NCI-H187 treated with DMSO at 0.1 percent for 48 hours (cell line): ENCODE measurements at places on chromosomes 1 and 21.

DNA sequence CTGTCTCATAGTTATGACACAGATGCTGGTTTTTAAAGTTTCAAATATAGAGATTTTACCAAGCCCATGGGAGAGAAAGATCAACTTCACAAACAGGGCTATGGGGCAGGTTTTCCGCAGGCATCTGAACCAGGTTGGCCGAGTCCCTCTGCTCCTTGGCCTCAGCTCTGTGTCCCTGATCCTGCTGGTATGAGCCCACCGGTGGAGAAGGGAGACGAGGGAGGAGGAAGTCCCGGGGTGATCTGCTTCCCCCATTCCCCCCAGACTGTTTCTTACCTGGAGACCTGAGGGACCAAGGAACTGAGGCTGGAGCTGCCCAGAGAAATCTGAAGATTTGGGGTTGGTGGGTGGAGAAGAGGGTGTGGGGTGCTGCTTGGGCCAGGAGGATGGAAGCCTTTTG, 28.9 kb upstream of the BTG2 start:
- DNase-seq: no peak

GRCh38 chr1:193368302-193368701, 181.9 kb upstream of the B3GALT2 start:
- no peak for DNase-seq

GRCh38 chr1:108504447-108504846, 54.3 kb downstream of the NBPF6 start:
- no peak for DNase-seq

- no peak for DNase-seq
These were observed 173.6 kb upstream of the CSF3R start for GRCh38 chr1:36656271-36656670.

DNA sequence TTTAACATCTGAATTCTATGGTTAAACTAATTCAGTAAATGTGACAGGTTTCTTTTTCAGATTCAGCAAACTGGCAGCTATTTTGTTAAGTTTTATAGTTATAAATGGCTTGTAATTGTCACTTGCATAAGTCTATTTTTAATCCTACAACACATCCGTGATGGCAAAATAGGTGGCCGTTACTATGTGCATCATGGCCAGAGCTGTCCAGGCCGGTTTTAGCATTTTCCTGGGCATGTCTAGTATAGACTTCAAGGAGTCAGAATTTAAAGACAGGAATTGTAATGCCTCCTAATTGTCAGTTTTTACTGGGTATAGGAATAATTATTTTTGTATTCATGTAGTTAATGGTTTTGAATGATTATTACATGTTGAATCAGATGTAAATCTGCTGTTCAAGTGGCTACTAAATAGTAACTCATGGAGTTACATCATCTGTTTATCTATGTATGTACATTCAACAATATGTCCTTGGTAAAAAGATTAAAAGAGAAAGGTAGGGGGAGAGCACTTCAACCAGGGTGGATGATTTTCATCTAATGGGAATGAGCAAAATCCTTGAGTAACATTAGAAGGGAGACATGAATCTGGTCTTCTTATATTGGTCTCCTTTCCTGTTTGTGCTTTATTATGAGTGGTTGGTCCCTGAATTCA, 3.2 kb upstream of the B3GALT2 start:
- no peak for DNase-seq

GRCh38 chr1:234976861-234977680, 151.6 kb downstream of the TOMM20 start:
- no peak for DNase-seq

GRCh38 chr1:84721152-84721551, 30.9 kb upstream of the SSX2IP start:
- DNase-seq: no peak

DNA sequence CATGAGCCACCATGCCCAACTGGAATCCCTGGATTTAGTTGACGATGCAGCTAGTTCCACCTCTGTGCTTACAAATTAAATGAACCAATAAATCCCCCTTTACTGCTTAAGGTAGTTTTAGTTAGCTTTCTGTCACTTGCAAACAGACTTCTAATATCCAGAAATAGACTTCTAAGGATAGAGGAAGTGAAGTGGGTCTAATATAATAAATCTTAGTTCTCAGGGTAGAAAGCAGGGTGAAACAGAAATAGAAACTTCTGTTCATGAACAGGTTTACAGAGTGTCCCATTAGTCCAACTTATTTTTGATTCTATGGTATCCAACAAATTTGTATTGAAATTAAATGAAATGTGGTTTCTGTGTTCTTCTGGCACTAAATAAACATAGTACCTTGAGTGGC, 20.1 kb downstream of the BCAS2 start:
- no peak for DNase-seq

DNA sequence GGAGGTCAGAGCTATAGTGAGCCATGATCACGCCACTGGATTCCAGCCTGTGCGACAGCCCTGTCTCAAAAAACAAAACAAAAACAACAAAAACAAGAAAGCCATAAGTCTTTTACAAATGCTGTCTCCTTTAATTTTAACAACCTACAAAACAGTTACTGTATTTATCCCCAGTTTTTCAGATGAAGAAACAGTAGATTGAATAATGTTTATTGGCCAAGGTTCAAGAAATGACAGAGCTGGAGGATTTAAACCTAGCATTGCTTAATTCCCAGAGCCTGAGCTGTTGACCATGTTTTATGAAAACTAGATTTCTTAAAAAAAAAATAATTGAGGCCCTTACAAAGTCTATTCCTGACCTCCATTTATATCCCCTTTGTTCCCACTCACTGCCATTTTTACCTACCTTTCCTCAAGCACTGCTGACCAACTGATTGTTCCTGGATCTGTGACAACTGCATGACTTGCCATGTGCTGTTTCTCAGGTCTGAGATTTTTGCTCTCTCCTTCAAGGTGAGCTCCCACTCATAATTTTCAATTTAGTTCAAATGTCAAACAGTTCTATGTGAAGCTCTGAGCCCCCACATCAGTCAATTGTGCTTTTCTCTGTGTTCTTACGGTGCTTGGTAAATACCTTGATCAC, 140.8 kb downstream of the CHRM3 start:
- no peak for DNase-seq

- no peak for DNase-seq
These were observed 5.1 kb upstream of the GJA4 start for GRCh38 chr1:34787461-34788420.

GRCh38 chr1:229434005-229434640, at the start of gene ACTA1:
Gene ACTA1 (minus strand): TSS chr1:229434094. CDS start chr1:229433115, 979 bp downstream.
- DNase-seq: no peak

GRCh38 chr1:221871056-221871455, 129.2 kb upstream of the DUSP10 start:
- DNase-seq: no peak

GRCh38 chr1:221723018-221723847, 18.7 kb downstream of the DUSP10 start:
- DNase-seq: no peak

DNA sequence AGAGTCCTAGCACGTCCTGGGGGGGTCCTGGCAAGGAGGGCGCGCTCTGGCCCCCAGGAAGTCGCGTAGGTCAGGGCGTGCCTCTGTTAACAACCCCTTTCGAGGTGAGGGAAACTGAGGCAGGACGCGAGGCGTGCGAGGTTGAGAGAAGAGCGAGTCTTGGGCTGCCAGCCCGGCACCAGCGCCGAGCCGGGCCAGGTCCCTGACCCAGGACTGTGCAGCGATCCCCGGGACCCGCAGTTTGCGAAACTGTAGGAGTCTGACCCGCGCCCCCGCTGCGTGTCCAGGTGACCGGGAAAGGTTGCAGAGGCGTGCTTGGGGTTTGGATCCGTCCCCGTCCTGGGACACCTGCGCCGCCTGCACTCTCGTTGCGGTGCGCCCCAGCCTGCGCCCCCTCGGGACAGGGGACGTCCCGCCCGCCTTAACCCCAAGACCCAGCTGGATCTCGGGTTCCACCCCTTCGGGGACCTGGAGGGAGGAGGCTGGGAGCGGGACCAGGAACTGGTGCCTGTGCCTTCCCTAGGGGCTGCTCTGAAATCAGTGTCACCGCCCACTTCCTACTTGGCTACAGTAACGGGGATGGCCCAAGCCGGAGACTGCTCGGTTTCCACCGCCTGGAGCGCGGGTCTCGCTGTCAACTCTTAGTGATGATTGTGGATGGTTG, 493 bp downstream of the DISC1 start:
- no peak for DNase-seq

DNA sequence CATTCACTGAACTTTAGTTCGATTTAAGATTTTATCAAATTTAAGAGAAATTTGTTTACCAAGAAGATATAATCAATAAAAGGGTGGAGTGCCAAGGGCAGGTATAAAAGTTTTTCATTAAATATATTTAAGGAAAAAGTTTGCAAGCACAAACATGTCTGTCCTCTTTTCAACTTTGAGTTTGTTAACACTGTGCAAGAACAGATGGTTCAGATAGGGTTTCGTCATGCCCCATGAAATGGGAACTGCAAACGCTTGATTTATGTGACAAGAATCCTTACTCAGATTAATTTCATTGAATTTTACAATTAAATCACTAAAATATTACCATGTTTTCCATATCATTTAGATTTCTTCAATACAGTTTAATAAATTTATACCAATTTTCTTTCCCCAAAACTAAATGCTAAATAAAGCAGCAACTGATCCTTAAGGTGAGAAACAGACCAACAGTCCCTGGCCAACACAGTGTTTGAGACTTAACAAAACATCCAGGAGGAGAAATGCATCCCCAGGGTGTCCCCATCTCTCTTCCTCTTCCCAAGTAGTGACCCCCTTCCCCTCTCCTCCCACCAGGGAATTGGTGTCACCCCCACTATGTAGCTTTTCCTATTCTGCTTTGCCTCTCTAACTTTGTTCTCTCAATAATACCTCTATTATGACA, 292.9 kb downstream of the LTN1 start:
- no peak for DNase-seq

- no peak for DNase-seq
These were observed 45.7 kb downstream of the SLC37A1 start for GRCh38 chr21:42559326-42559725.

GRCh38 chr1:156910309-156910782, 10.1 kb upstream of the LRRC71 start:
- no peak for DNase-seq

- DNase-seq: no peak
These were observed 1.8 kb upstream of the C1orf74 start for GRCh38 chr1:209786146-209786545.

- DNase-seq: no peak
These were observed 125.9 kb downstream of the RHOU start for GRCh38 chr1:228860911-228861831.

DNA sequence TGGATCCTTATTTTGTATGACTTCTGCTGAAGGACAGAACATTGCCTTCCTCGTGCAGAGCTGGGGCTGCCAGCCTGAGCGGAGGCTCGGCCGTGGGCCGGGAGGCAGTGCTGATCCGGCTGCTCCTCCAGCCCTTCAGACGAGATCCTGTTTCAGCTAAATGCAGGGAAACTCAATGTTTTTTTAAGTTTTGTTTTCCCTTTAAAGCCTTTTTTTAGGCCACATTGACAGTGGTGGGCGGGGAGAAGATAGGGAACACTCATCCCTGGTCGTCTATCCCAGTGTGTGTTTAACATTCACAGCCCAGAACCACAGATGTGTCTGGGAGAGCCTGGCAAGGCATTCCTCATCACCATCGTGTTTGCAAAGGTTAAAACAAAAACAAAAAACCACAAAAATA, 27.5 kb upstream of the KDM4A start:
- no peak for DNase-seq

- DNase-seq: no peak
These were observed 86.5 kb upstream of the RGS1 start for GRCh38 chr1:192489047-192489446.

DNA sequence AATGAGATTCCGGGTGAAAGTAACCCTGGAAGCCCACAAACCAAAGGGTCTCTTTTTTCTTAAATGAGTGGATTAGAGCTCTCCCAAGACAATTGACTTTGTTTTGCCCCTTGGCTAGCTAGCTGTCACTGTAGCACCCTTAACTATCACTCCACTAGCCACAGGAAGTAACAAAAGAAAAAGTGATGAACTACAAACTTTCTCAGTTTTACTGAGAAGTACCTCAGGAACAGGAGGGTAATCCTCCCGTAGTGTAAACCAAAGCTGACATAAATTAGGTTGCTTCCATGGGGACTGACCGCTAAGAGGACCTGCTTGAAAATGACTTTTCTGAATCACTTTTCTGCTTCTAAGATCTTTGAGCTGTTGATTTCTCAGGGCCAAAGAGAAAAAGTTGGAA, 240.1 kb downstream of the BARHL2 start:
- DNase-seq: no peak

DNA sequence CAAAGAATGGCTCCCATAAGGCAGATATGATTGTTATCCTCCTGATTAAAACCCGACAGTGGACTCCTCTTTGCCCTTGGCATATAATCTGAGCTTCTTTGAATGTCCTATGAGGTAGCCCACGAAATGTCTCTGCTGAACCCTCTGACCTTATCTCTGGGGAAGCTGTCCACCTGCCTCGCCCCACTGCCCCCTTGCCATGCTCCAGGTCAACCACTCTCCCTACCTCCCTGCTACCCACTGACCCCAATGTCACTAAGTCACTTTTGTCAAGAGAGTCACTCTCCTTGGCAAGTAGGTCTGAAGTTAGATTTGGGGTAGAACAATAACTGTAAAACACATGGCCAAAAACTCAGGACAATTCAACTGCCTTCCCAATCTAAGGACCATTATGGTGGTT, 54.5 kb downstream of the UTP25 start:
- DNase-seq: no peak

- DNase-seq: no peak
These were observed 743 bp downstream of the PHF13 start for GRCh38 chr1:6614019-6614928.

- no peak for DNase-seq
These were observed 346.2 kb upstream of the LYPLAL1 start for GRCh38 chr1:218827486-218827885.

DNA sequence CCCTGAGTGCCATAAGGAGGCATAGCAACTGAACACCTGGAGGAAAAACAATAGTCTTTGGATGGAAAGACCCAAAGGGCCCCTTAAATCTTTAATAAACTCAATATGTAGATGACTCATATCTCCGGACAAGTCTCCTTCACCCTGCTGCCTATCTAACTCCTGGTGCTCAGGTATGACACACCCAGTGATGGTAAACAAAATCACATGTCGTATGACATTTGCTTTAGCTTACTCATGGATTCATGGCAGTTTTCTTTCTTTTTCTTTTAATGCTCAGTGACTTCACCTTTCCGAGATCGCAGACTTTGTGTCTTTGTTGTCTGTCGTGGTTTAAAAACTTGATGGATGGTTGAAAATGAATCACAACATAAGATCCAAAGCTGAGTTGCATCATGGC, 208.5 kb upstream of the PROX1 start:
- no peak for DNase-seq

DNA sequence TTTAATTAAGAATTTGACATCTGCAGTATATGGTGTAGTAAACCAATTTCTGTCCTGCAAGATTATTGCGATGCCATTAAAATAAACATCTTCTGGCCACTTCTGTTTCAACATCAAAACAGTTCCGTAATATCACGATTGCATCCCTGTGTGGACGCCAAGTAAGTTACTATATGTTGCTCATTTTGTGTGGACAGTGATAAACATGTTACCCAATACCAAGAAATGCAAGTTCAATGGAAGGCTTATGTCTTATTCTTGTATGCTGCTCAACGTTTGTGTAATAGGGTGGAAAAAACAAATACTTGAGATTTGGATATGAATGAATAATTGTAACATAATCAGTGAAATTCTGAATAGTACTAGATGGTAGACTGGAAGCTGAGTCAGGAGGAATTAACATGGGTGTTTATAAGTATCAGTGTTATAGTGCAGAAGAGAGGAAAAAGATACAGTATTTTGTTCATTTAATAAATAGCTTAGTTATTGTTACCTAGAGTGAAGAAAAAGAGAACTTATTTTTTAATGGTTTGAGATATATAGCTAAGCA, 15.2 kb downstream of the TTC3 start:
- DNase-seq: no peak

- DNase-seq: no peak
These were observed 10.9 kb upstream of the UBR4 start for GRCh38 chr1:19220991-19221390.
